ENCODE measurements at places on chromosomes 4 and X.

GRCh38 chr4:28883211-28883610 lies 1837.0 kb upstream of the PCDH7 start:
- no peak for DNase-seq

DNA sequence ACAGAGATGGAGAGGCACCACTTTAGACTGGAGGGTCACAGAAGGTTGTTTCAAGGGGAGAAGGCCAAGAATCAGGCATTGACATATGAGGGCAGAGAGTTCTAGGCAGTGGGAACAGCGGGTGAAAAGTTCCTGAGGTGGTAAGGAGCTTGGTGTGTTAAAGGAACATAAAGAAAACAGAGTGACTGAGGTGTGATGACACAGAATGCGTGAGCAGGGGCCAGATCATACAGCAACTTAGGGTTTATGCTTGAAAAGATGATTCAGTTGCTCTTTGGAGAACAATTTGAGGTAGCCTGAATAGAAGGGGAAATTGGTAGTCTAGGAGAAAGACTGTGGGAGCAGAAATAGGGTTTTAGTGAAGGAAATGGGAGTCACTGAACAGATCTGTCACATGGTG lies 179.2 kb downstream of the AMELX start:
- no peak for DNase-seq

DNA sequence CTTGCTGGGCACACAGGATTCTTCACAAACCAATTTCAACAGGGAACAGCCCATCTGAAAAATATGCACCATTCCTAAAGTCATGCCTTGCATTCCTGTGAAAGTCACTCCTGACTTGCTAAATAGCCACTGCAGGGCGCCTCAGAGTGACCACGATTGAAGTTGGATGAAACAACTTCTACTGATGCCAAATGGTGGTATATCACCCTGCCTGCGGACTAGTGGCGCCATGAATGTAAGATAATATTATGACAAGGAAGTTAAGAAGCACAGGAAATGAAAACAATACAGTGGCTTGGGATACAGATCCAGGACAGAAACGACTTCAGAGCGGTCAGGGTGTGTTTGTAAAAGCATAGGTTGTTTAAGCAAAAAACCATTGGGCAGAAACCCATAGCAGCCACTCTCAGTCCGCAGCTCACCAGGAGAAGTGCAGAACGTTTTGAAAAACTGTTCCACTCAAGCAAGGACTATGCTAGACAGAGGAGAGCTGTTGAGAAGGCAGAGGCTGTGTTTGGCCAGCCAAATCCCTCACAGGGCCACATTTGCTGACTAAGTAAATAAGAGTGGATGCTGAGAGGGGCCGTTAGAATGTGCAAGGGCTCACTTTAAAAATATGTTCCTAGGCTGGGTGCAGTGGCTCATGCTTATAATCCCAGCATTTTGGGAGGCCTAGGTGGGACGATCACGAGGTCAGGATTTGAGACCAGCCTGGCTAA lies 250.4 kb downstream of the PTTG2 start:
- no peak for DNase-seq

- DNase-seq, result no peak
Measured at GRCh38 chr4:15717657-15718416, 15.0 kb downstream of the BST1 start.

- no peak for DNase-seq
Measured at GRCh38 chrX:134161162-134161561, 75.8 kb upstream of the CCDC160 start.

DNA sequence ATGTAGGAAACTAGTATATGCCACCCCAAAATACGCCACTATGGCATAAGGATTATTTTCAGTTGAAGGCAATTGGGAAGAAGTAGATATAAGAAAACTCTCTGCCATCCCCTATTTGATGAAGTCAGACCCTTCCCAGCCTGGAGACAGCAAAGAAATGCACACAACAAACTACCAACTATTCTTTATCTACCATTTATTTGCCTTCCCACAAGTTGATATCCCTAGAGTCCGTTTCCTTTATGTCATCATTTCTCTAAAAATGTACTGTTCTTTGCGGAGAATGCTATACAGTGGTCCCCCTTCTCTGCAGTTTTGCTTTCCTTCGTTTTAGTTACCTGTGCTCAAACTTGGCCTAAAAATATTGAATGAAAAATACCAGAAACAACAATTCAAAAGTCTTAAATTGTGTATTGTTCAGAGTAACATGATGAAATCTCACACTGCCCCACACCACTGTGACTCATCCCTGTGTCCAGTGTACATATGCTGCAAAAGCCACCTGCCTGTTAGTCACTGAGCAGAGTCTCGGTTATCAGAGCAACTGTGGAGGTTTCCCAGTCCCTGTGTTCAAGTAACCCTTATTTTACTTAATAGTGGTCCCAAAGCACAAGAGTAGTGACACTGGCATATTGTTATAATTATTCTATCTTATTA lies 152.3 kb downstream of the WDFY3 start:
- DNase-seq, result no peak

- no peak for DNase-seq
Measured at GRCh38 chrX:120823556-120823955, 52.1 kb downstream of the CT47B1 start.

DNA sequence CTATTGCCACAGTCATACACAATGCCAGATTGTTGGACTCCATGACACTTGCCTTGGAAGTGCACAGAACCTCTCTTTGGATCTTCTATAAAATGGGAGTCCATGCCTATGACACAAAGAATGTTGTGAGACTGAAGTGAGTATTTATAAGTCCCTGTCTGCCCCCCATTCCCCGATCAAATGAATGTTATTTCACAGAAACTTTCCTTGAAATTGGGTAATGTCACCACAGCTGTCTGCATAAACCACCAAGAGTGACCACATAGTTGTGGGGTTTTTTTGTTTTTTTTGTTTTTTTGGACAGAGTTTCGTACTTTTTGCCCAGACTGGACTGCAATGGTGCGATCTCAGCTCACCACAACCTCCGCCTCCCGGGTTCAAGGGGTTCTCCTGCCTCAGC lies 27.1 kb upstream of the REST start:
- DNase-seq, result no peak

DNA sequence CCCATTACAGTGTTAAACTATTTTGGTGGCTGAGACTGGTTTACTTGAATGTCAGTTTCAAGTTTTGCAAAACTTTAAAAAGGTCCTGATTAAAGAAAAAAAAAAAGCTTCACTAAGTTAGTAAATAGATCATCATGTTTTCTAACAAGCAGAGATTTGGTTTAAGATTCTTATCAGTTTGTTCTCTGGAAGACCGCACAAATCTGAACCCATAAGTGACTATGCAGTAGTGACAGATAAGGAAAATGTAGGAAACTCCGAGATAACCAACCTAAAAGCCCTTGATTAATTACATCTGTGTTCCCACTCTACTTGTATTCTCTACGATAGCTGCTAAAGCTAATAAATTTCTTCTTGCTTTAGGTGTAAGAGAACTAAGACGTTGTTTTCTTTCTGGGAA lies 1799.8 kb upstream of the ADGRL3 start:
- DNase-seq, result no peak

DNA sequence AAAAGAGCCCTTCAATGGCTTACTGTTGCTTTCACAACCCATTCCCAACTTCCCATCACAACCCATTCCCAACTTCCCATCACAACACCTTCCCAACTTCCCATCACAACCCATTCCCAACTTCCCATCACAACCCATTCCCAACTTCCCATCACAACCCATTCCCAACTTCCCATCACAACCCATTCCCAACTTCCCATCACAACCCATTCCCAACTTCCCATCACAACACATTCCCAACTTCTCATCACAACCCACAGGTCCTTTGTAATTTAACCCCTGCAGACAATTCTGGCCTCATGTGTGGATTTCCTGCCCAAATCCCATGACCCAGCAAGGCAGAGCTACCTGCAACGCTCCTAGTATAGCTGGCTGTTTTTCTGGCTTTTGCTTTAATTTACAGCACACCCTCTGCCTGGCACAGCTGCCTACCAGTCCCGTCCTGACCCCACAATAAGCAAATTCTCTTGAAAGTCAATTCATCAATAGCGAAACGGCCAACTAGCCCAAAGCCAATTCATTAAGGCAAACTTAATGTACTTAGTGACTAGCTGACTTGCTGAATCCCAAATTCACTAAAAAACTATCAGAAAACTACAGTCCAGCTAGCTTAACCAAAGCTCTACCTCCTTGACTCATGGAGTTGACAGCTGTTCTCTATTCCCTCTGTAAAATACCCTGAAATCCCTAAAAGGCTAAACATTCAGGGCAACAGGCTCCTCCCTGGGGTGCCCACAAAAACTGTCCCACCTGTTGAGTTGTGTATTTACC lies 75.6 kb downstream of the AFAP1 start:
- DNase-seq, result peak; percentile 3

- DNase-seq, result peak; percentile 35
Measured at GRCh38 chr4:37685823-37686372, 278 bp downstream of the RELL1 start.

DNA sequence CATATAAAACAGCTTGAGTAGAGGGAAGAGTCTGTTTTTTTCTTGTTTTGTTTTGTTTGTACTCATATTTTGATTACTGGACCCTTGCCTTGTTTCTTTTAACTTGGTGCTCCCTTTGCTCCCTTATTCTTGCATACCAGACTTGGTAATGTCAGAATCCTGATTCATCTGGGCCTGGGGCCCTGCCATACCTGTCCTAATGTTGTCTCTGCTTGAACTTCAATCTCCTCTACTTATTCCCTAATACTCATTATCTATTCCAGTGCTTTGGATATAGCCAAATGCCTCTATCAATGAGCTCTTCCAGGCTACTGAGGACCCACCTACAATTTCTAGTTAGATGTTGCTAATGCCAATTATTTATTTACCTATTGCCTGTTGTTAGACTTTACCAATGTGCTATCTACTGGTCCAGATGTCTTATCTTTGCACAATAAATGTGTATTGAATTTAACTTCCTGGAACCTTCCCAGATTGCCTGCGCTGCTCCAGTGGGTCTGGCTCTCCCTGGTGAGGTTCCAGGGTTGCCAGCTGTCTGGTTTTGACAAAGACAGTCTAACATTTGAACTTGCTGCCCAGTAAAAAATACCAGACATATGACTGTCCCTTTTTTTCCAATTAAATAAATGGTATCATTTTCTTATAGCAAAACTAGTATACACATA lies 64.4 kb upstream of the ACSL4 start:
- peak; percentile 23 for DNase-seq

DNA sequence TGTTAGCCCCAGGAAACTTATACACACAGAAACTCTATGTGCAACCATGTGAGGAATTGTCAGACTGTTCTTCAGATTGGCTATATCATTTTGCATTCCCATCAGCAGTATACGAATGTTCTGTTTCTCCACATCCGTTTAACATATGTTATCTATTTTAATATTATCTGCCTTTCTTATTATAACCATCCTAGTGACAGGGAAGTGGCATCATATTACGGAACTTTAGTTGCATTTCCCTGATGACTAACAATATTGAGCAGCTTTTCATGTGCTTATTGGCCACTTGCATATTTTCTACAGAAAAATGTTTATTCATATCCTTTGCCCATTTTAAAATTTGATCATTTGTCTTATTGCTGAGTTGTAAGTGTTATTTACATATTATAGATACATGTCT lies 36.5 kb upstream of the IL15 start:
- DNase-seq, result no peak

- no peak for DNase-seq
Measured at GRCh38 chr4:144178414-144178813, 37.9 kb upstream of the GYPA start.

GRCh38 chrX:111270339-111270738 lies at the start of gene CAPN6:
CAPN6 (minus strand) TSS chrX:111270483; CDS start chrX:111263936, 6,547 bp downstream.
- DNase-seq, result no peak

DNA sequence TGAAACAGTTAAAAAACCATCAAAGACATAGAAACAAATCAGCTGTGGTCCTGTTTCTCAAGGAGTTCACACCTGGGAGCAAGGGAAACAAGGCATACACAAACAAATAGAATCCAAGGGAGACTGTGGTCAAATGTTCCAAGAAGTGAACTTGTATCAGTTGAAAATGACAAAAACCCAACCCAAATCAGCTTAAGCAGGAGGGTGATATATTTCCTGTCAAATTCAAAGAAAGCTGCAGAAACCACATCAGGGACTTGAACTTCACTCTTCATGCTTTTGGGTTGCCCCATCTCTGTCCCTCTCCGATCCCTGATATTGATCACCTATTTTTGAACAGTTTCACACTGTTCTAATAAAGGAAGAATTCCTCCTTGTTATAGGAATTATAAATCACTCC lies 148.6 kb upstream of the FMR1 start:
- DNase-seq, result peak; percentile 29

DNA sequence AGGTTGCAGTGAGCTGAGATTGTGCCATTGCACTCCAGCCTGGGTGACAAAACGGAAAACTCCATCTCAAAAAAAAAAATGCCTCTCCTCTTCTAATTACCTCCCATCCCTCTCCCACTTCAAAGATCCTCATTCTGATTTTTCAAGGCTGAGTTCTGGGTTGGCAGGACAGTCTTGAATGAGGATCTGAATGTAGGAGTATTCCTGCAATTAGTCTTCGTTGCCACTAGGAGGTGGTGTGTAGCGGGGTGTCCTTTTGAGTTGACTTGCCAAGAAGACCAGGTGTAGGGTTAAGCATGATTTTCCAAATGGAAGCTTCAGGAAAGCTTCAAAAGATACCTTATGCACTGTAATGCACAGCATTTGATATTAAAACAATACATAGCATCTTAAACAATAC lies 169.9 kb downstream of the ASMT start:
- no peak for DNase-seq

DNA sequence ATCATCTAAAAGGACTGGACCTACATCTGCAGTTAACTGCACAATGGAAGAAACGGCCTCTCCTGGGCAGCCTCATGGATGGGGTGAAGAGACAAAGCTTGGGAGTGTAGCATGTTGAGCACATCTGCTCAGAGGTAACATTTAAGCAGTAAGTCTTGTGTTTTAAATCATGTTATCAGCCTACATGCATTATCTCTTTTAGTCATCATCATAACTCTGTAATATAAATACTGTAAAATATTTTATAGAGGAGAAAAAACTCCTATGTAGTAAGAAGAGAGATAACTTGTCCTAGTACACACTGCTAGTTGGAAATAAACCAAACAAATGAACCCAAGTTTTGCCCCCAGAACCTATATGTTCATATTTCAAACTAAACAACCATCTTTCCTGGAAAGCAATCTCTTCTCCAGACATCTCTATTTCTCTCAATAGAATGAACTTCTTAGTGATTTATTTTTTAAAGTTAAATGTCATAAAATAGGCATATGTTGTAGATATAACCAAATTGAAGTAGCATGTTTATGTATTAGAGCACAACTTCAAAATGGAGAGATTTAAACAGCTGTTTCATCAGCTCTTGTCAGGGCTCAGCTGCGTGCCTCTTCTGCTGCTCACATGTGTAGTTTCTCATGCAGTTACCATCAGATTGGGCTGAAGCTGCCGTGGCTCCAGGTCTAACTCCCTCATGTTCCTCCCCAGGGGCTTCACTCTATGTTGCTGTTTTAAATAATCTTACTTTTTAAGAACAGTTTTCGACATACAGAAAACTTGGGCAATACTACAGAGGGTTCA lies 581.8 kb upstream of the ZFP42 start:
- no peak for DNase-seq
